ENCODE measurements at places on chromosomes 11 and 22.

DNA sequence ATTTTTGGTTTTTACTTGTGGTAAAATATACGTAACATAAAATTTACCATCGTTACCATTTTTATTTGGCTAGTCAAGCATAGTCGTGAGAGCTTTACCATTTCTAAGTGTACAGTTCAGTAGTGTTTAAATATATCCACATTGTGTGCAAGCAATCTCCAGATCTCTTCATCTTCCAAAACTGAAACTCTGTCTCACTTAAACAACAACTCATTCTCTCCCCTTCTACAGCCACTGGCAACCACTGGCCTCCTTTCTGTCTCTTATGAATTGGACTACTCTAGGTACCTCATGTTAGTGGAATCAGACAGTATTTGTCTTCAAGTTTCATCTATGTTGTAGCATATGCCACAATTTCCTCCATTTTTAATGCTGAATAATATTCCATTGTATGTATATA lies 37.4 kb downstream of the SMC1B start:
- no peak for DNase-seq

DNA sequence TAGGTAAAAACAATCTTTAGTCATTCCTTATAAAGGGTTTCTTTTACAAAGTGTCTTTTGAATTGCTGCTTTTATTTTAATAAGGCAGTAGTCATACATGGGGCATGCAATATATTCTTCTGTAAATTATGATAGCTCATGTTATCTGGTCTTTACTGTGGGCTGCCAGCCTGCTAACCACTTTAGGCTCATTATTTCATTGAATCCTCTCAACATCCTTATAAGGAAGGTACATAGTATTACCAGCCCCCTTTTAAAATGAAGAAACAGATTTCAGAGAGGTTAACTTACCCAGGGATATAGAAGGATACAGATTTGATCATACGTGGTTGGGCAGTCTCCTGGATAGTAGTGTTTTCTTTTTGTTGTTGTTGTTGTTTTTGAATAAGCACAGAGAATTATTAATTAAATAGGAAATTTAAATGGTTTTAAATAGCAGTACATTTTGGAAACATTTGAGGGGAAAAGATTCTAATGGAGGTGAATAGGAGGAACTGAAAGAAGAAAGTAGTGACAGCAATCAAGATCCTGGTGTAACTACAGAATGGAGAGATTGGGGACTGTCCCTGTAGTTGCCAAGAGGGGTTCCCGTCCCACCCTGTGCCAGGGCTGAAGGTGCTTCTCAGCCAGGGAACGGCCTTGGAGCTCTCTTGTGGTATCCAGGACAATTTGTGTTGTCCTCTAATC lies 21.0 kb downstream of the SPECC1L start:
- DNase-seq, result no peak

GRCh38 chr22:17268501-17269223 lies 49.4 kb upstream of the ADA2 start:
- no peak for DNase-seq

DNA sequence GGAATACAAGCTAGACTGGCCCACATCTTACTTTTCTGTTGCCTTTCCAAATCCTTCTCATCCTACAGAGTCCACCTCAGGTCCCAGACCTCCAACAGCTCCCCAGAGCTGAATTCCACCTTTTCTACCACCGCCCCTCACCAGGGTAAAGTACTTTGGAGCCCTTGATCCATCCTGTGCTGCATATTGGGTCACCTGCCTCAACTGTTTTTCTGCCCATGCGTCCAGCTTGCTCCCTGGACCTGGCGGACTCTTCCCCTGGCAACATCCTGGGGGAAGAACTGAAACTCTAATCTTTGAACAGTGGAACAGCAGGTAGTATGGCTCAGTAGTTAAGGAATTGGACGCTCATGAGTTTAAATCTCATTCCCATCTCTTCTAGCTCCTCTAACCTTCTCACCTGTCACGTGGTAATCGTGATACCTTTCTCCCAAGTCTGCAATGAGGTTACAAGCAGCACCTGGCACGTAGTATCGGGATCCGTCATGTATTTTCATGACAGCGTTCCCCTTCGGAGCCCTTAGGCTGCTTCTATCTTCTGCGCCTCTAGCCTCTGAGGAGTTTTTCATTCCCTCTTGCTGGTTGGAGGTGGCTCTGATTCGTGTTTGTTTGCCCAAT lies 98.1 kb downstream of the CEP164 start:
- no peak for DNase-seq

DNA sequence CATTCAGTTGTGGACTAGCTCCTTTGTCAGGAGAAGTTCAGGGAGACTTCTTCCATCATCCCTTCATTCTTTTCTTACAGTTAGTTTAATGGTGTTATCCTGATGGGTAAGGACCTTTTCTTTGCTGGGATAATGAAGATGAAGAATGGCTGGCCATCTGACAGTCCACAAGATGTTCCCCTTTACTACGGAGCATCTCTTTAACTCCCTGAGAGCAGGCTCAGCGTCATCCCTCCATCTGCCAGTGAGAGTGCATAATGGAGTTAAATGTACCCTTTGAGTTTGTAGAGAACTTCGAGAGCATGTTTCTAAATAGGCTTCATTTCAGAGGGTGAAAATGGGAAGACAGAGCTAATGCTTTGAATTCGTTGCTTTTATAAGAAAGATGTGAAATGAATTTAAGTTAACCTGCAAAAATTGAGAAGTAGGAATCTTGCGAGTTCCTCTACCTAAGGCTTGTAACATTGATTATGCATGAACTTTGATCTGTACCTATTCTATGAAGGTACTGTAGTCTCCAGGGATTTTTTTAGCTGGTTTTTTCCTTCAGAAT lies 1.7 kb downstream of the EP300 start:
- no peak for DNase-seq

GRCh38 chr22:46373921-46374662 lies 38.6 kb downstream of the TRMU start:
- peak; percentile 27 for DNase-seq

DNA sequence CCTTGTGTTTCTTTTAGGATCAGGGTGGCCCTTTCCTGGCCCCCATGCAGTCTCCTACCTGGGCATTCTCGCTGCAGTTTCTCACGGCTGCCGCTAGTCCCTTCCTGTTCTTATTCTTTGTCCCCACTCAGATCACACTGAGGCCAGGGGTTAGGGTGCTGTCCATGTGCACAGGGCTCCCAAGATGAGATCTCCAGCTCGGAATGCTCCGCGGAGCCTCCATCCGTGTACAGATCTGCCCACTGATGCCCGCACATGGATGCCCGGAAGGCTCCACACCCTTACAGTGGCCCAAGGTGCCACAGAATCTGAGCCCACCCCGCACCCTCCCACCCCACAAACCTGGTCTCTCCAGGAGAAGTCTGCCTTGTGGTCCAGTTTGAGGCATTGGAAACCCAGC lies 457.3 kb downstream of the TBC1D22A start:
- no peak for DNase-seq

Data from activated naive CD8-positive, alpha-beta T cell treated with anti-CD3 and anti-CD28 coated beads, Interleukin-2, amount 50 U/mL, for 24 hours (primary cell).